ENCODE measurements at places on chromosomes 16 and 17.

GRCh38 chr16:72094266-72094610, 591 bp downstream of the DHX38 start:
- DNase-seq = no peak

DNA sequence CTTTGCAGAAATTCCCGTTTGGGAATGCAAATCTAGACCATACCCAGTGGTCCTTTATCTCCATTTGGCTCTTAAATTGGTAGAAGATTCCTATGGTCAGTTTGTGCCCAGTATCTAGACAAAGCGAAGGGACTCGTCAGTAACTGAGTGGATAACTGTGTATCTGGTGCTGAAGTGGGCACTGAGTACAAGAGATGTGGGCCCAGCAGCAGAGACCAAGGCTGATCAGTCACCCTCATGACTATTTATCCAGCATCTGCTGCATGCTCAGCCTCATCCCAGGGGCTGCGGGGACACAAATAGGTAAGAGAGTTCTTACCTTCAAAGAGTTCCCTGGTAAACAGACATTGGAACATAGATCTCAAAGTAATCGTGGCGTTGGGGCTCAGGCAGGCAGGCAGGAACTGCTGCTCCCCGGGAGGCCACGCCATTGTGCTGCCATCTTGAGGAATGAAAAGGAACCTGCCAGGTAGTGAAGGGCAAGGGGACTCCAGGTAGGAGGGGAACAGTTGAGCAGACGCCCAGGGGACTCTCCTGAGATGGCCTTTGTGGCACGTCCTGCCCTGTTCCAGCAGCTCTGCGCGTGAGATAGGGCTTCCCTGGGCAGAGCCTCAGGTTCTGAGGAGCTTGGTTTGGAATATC, 10.3 kb downstream of the NT5M start:
- no peak for DNase-seq

- no peak for DNase-seq
Observed at GRCh38 chr17:30568117-30568430, 90.9 kb downstream of the GOSR1 start.

DNA sequence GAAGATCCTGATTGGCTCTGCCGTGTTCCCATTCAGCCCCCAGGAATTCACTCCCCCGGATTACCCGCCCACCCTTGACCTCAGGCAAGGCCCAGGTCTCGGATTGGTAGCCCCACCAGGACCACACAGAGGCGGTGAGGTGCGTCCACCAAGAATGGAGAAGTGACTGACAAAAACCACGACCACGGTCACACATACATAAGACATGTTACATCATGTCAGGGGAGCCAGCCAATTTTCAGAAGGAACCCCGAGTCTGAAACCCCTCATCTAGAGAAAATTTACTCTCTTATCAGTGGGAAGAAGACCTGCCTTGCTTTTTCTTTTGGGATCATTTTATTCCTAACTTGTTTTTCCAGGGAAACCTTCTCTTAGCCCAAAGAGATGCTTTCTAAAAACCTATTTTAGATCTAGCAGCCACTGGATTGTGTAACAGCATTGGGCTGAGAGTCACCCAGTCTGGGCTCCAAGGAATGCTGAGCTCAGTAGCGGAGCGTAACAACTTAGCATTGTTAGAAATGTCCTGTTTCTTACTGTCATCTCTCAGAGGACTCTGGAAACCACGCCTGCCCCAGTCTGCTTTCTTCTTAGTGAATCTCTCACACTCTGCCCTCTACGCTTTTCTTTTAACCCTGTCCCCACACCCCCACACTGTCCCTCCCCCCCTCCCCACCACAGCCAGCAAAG, 164.1 kb downstream of the CMIP start:
- DNase-seq = no peak

GRCh38 chr17:77924757-77925336, 33.7 kb upstream of the TNRC6C start:
- DNase-seq = no peak
